Stimulated activated CD8-positive, alpha-beta memory T cell treated with anti-CD3 and anti-CD28 coated beads, Interleukin-2, amount 100 ng/mL, for 48 hours (primary cell): ENCODE measurements at places on chromosomes 12 and 14.

DNA sequence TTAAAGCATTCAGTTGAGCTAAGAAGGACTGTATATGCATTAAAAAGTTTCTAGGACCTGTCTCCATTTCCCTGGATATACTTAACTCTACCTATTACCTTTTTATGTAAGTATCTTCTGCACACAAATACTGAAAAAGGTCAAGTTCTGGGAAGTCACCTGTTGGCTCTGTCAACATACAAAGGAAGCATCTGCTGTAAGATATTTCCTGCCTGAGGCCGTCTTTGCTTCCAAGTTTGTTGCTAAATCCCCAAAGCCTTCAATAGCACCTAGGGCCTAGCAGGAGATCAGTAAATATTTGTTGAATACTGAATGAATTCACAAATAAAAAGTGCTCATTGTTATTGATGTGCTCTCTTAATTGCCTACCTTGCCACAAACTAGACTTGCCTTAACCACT lies 188.4 kb downstream of the DUSP6 start:
- DNase-seq, result no peak

DNA sequence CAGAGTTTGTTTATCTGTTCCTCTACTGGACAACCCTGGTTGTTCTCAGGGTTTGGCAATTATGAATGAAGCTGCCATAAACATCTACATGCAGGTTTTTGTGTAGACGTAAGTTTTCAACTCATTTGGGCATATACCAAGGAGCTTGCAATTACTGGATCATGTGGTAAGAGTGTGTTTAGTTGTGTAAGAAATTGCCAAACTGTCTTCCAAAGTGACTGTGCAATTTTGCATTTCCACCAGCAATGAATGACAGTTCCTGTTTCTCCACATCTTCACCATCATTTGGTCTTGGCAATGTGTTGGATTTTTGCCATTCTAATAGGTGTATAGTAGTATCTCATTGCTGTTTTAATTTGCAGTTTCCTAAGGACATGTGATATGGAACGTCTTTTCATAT lies 39.8 kb upstream of the FBXO33 start:
- no peak for DNase-seq

DNA sequence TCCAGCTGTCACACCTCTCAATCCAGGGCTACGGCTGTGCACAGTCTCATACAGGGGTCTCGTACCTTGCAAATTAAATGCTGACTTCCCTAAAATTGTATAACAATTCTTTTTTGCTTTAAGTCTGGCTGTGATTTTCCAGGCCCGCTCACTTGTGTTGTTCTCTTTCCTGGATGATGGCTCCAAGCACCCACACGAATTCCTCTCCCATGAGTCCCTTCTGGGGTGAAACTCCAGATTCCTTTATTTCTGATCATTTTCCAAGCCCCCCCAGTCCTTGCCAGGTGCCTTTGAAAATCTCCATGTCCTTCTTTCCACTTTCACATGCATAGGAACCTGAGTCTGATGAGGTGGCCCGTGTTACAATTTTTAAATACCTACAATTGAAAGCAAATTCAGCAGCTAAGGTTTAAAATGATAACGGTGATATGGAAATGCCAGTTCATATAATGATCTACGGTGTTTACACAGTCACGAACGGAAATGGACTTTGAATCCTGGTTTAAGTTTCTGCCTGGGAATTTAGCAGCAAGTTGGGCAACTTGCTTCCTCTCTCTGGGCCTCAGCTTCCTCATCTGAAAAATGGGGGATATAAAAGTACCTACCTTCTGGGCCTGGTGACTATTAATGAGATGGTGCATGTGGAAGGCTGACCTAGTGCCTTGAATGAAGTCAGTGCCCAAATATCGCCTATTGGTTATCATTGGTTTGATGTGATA lies 85.5 kb downstream of the STAB2 start:
- no peak for DNase-seq

GRCh38 chr12:14473707-14474287 lies 93.9 kb downstream of the PLBD1 start:
- no peak for DNase-seq

GRCh38 chr12:110782094-110782493 lies 39.4 kb upstream of the PPP1CC start:
- no peak for DNase-seq

DNA sequence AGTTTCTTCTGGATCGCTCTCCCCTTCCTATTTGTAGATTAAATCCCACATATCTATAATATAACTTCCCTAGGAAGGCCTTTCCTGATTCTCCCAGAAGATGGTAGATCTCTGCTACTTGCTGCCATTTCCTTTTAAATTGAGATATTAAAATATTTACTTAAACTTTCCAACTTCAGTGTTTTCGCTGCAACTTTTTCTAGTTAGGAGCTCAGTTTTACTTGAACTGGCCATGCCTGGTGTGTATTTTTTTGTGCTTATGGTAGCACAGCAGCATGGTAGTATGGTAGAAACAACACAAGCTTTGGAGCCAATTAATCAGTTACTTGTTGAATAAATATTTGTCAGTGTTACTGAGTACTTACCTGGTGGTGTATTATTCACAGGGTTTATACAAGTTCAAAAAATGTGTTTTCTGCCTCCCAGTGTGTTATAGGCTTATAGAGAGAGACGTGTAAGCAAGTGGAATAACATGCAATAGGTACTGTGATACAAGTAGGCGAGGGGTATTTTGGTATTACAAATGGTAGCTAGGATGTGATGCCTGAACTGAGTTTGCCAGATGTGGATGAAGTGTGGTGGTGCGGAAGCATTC lies 2.9 kb downstream of the POLR3B start:
- no peak for DNase-seq

DNA sequence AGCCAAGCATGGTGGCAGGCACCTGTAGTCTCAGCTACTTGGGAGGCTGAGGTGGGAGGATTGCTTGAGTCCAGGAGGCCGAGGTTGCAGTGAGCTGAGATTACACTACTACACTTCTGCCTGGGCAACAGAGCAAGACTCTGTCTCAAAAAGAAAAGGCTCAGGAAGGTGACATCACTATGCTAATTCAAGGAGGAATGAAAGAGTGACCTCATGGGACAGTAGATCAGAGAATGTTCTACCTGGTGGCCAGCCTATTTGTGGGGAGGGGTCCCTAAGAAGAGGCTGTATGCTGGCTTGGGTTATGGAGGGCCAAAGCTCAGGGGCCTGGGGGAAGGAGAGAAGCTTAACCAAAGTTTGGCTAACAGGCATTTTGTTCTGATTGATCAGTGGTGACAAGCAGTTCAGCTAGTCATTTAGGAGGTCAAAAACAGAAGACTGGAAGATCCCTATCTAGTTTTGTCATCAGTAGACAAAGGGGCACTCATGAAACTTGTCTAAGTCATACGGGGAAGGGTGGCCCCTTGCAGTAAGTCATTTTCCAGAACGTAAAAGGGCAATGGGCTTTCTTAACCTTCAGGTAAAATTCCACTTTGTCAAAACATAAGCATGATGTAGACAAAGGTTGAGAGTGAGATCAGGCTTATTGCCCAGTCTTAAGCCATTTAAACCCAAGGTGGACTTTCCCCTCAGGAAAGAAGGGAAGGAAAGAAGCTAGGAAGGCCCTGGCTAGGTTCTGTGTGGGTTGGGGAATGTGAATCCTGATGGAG lies 60.8 kb upstream of the EEA1 start:
- peak; percentile 5 for DNase-seq

- DNase-seq, result no peak
Observed at GRCh38 chr14:105366386-105367074, 31.8 kb upstream of the TEX22 start.

DNA sequence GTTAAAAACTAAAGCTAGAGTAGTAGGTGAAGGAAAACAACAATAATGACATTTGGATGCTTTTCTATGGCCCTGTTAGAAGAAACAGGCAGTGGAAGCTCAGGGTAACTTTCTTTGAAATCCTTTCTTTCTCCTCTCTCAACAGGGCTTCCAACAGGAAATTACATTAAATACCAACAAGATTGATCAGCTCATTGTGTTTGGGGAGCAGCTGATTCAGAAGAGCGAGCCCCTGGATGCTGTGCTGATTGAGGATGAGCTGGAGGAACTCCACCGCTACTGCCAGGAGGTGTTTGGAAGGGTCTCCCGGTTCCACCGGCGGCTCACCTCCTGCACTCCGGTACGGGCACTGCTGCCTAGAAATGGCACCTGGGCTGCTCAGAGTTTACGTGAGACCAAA lies 81.5 kb downstream of the ESR2 start:
- DNase-seq, result no peak

GRCh38 chr12:128657378-128657777 lies 166.4 kb downstream of the SLC15A4 start:
- DNase-seq, result no peak

GRCh38 chr14:76023757-76024156 lies 38.2 kb downstream of the IFT43 start:
- DNase-seq, result no peak
